Body of pancreas (tissue), 4 donors: ENCODE measurements at places on chromosomes 6 and 20. TPM values are rescaled to one million over a fixed set of nuclear protein-coding genes. Genes with fewer than 3 reads are reported as not detected.
A peak's percentile ranks its signal among the peaks of the same experiment; 100 is the strongest.

DNA sequence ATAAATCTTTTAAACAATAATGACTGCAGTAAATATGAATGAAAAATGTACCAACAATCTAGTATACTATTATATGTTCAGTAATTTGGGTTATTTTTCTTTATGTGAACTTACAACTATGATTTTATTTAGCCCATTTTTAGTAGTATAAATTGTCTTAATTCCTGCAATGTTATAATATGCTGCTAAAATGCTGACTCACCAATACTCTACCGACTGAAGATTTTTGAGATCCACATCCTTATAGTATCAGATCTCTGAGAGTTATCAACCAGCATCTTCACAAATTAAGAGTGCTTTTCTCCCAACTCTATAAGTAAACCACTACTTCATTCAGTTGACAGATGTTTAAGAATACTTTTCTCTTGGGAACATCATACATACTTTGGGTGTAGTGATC lies 16.6 kb downstream of the CDC40 start:
- DNase-seq, result no peak

- peak; percentile 6 for DNase-seq
Measured at GRCh38 chr6:27672113-27672799, 199.4 kb upstream of the ZNF184 start.

The COL10A1 gene
- total RNA-seq, result 4.9 TPM

DNA sequence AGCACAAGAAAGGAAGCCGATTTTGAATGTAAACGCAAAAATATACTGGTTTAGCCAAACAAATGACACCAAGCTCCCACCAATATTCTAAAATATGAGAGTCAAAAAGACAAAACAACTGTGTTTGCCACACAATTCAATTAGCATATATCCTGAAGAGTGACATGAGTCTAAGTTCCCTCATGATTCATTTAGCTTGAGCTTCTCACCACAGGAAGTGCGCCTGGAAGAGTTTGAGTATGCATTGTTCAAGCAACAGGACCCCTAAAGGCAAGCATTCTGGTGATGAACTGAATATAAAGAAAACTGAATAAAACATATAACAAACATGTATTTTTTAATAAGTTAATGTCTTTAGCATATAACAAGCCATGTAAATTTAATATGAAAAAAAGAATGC lies 115.2 kb upstream of the RUNX2 start:
- no peak for DNase-seq

DNA sequence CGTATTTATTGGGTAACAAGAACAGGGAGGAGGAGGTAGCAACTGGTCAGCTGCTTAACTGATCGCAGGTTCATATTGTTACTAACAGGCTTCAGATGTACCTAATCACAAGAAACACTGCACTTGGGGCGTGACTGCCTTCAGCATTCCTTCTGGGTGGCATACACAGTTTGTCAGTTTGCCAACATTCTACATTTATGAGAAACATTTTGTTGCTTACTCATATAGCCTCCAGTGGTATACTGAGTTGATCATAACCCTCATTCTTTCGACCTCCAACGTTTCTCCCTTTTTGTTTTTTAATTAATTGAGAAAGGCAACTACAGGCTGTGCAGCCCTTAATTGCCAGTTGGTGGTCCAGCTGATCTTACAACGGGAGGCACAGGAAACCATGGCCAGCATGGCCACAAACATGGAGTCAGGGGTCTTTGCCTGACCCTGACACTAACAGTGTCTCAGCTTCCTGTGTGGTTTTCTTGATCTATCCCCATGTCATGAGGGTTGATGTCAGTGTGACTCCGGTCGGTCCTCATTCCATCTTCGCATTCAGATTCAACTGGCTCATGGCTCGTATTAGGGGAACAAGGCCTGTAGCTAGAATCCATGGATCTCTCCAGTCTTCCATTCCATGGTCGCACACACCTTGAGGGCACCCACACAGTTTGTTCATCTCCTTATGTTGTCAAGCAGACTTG lies 9.4 kb downstream of the EPB41L2 start:
- DNase-seq, result no peak
